ENCODE measurements at places on chromosomes 11 and 22. TPM values are rescaled to one million over a fixed set of nuclear protein-coding genes. Genes with fewer than 3 reads are reported as not detected.

ABCC8 gene
- 1.8 TPM for total RNA-seq

PHOX2A gene
- total RNA-seq = 1.2 TPM

GSTT2B gene
- not detected for total RNA-seq

ISX gene
- total RNA-seq = not detected

- no peaks in the 10 kb centered on the region for H3K36me3 ChIP-seq
- H3K4me3 ChIP-seq = no peak overlapping the region
- no peaks in the 10 kb centered on the region for H3K27me3 ChIP-seq
- H3K27ac ChIP-seq = no peak overlapping the region
These were observed 53.7 kb downstream of the ARHGEF12 start for GRCh38 chr11:120389693-120390584.

- no peak overlapping the region for H3K4me3 ChIP-seq
- no peak overlapping the region for H3K27ac ChIP-seq
- H3K27me3 ChIP-seq = no peaks in the 10 kb centered on the region
- no peaks in the 10 kb centered on the region for H3K36me3 ChIP-seq
- H3K4me1 ChIP-seq = peaks cover 43% of the 10 kb centered on the region
These were observed 15.9 kb downstream of the TRIM44 start for GRCh38 chr11:35678471-35678870.

DNA sequence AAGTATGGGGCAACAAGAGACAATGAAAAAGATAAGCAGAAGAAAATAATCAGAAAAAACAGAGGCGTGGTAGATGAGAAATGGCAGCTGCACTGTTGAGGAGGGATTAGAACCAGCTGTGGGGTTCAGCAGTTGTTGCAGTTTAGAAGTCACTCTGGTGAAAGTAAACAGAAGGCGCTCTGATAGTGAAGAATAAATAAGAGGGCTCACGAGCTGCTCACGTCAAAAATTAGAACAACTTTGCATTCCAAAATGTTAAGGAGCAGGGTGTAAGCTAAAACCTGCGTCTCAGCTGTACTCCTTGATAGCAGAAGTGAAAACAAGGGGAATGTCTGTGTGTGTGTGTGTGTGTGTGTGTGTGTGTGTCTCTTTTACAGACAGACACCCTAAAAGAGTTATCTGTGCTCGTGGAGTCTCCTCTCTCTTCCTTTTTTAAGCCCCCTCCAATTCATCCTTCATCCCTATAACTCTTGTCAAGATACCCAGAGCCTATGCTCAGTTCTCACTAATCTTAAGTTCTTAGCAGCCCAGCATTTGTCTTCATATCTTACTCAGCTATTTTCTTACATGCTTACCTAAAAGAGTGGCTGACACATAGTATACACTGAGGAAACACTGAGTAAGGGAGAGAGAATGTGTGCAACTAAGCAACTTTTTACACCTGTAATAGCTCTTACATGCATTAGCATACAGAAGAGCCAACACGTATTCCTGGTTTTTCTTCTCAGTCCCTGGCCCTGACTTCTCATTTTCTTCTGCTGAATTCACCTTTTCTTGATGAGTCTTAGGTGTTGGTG lies 8.9 kb downstream of the TTC17 start:
- H3K4me3 ChIP-seq = no peak overlapping the region
- peaks cover 3% of the 10 kb centered on the region for H3K36me3 ChIP-seq
- peaks cover 37% of the 10 kb centered on the region for H3K4me1 ChIP-seq
- no peak overlapping the region for H3K27ac ChIP-seq

- DNase-seq = peak; percentile 68
- H3K4me3 ChIP-seq = peak overlapping the region; percentile 71
- peak overlapping the region; percentile 40 for H3K27ac ChIP-seq
- peaks cover 75% of the 10 kb centered on the region for H3K4me1 ChIP-seq
These were observed 2.8 kb downstream of the GALNT18 start for GRCh38 chr11:11618973-11619435.

- peak overlapping the region; percentile 95 for H3K27ac ChIP-seq
- no peak for DNase-seq
- no peak overlapping the region for H3K4me3 ChIP-seq
These were observed 1.8 kb upstream of the CD82 start for GRCh38 chr11:44563711-44564110.

GRCh38 chr11:80621871-80622270 lies 1181.0 kb upstream of the TENM4 start:
- H3K27me3 ChIP-seq = no peaks in the 10 kb centered on the region
- no peaks in the 10 kb centered on the region for H3K36me3 ChIP-seq
- no peak overlapping the region for H3K4me3 ChIP-seq
- no peaks in the 10 kb centered on the region for H3K4me1 ChIP-seq
- H3K27ac ChIP-seq = no peak overlapping the region
- DNase-seq = no peak

DNA sequence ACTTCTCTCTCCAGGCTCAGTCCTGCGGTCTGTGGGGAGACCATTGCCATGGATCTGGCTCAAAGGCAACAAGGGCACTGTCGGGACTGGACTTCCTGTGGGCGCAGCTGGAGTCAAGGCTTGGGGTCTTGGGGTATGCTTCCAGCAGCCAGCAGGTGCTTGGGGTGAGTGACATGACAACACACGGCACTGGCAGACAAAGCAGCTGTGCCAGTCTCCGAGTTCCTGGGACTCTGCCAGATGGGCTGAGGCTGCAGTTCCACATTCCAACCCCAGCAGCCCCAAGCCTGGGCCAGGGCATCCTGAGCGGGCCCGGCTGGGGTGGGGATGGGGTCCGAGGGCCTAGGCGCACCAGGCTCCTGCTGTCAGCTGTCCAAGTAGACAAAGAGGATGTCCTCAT lies 12.3 kb downstream of the GUCD1 start:
- no peak overlapping the region for H3K4me3 ChIP-seq
- H3K27ac ChIP-seq = no peak overlapping the region
- H3K4me1 ChIP-seq = peaks cover 22% of the 10 kb centered on the region
- peaks cover 49% of the 10 kb centered on the region for H3K36me3 ChIP-seq
- DNase-seq = no peak

DNA sequence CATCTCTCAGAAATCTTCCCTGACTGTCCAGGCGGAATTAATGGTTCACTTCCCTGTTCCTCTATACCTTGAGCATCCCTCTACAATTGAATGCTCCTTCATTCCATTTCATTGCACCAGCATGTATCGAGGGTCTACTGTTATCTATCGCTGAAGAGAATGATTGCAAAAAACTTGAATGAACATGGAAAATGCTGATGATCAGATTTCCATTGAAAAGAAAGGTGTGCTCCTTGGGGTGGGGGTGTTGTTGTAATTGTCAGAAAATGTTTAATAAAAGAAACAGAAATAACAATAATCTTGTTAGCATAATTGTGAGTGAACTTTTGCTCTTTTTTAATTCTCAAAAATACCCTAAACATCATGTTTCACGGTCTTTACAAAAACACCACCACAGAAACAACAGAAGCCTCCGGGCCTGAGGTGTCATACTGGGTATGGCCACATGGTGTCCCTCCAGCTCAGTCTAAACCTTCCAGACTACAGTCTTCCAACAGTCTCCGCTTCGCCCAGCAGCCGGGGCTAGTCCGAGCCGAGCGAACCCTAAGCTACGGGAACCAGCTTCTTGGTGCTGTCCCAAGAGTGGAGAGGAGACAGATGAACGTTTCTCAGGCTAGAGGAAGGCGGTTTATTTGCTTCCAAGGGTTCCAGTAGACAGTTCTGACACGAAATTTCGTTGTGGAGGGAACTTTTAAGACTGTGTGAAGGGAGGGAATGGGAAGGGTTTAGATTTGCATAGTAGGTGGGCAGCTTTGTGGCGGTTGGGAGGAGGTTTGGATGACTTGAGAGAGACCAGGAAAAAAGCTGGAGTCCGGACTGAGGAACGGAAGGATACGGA lies 75.8 kb upstream of the ZBED5 start:
- peak overlapping the region; percentile 86 for H3K27ac ChIP-seq
- peak; percentile 97 for DNase-seq

DNA sequence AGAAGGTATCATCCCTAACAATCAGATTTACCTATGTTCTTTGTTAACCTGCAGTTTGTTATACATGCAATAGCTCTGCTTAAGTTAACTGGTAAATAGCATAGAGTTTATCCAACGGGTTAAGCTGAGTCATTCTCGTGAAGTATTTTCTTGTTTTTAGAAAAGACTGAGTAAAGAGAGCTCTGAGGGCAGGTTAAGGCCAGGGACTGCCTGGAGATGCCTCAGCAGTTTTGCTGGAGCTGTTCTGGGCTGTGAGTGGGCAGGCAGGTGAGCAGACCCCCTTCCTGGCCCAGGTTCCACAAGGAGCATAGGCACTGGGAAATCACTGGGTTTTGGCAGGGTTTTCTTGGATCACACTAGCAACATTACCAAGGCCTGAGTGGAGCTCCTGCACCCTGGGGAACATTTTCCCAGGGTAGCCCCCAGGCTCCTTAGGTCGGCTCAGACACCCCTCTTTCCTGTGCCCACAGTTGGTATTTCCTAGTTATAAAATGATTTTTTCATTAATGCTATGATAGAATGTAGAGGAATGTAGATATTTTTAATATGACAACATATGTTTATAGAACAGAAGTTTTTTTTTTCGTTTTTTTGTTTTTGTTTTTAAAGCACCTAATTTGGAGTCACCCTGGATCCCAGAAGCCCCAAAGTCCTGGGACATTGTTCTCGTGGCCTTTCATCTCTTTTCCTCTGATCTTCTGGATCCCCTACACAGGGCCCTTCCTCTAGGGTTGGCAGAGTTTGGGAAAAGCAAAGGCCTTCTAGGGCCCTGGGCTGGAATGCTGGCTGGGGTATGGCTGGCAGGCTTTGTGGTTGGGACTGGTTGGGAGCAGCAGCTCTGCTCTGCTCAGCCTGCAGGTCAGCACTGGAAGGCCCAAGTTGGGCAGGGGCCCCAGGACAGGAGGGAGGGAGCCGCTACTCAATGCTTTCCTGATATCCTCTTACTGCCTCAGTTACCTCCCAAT lies 26.7 kb downstream of the IRAG1 start:
- H3K4me1 ChIP-seq = peaks cover 100% of the 10 kb centered on the region
- DNase-seq = no peak
- H3K4me3 ChIP-seq = no peak overlapping the region
- H3K36me3 ChIP-seq = no peaks in the 10 kb centered on the region

DNA sequence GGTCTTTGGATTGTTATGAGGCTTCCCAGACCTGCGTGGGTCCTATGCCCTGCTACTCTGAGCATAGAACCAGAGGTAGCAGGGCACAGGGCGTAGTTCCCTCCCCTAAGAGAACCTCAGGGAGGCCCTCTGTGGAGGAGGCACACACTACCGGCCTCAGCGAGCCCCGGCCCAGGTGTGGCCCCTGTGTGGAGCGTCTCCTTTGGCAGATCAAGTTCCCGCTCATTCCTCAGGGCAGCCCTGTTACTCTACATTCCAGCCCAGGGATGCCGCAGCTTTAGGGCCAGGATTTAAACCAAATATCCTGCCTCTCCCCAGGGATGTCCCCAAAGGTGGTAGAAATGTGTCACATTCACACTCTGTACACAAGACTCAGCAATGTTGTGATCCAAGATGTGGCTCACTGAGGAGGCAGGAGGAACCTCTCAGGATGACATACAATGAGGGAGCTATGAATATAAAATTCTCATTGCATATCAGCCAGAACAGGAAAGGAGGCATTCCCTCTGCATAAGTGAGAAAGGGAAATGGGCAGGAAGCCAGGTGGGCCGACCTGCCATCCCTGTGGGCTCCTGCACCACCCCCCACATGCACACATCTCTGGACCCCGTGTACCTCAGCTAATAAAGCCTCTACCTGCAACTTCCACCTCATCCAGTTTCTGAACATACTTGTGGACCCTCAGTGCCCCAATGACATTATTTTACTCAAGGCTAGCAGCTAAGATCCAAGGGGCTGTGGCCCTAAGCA lies 131.9 kb upstream of the TEAD1 start:
- DNase-seq = peak; percentile 53
- H3K36me3 ChIP-seq = no peaks in the 10 kb centered on the region
- no peaks in the 10 kb centered on the region for H3K27me3 ChIP-seq
- no peak overlapping the region for H3K27ac ChIP-seq
- no peak overlapping the region for H3K4me3 ChIP-seq

- H3K36me3 ChIP-seq = peaks cover 31% of the 10 kb centered on the region
- H3K27ac ChIP-seq = peak overlapping the region; percentile 77
- peak overlapping the region; percentile 32 for H3K4me3 ChIP-seq
- DNase-seq = no peak
These were observed 6.2 kb downstream of the NAA40 start for GRCh38 chr11:63944987-63945386.

DNA sequence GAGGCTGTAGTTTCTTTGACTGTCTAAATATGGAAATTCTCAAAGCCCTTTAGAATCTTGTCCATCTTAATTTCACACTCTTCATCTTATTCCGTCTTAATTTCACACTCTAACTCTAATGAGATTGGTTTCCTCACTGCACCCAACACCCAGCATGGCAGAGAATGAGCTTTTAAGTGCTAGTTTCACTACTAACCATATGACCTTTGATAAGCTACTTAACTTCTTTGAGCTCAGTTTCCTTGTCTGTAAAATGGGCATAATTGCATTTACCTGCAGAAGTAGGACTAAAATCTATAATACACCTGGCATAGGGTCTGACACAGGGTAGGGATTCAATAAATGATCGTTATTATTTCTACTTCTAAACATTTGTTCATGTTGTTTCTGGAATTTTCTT lies 30.4 kb downstream of the TBCEL start:
- DNase-seq = no peak
- no peaks in the 10 kb centered on the region for H3K4me1 ChIP-seq
- no peak overlapping the region for H3K27ac ChIP-seq
- peaks cover 46% of the 10 kb centered on the region for H3K36me3 ChIP-seq
- H3K4me3 ChIP-seq = no peak overlapping the region

DNA sequence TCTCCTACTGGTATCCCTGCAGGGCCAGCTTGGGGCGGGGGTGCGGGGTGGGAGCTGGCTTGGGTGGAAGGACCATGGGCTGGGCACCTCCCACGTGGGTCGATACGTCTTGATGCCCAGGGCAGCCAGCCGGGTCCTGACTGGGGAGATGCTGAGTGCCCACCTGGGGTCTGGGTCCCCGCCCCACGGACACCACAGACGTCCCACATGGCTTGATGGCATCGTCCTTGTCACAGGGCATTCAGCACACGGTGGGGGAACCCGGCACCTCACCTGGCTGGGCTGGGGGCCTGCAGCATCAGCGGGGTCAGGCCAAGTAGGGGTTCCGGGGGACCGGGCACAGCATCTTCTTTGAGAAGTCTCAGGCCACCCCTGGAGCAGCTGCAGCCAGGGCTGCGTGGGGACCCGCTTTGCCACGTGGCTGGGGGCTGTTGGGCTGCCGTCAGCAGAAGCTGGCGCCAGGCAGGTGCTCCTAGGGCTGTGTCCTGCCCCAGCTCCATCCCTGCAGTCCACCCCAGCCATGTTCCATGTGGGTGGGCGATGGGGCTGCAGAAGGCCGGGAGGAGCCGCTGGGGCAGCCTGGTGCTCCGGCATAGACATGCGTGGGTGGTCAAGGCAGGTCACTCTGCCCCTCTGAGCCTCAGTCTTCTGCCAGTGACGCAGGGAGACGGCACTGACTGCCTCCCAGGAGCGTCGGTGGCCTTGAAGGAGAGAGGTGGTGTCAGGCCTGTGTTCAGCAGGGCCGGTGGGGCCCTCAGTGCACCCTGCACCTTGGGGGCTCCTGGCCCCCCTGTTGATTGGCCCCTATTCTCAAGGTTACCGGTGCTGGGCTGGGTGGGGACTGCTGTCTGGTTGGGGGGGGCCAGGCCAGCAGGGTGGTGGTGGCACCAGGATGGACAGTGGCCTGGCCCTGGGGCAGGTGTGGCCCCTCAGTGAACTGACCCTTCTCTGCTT lies 8.4 kb downstream of the SELENOO start:
- no peaks in the 10 kb centered on the region for H3K27me3 ChIP-seq
- peaks cover 78% of the 10 kb centered on the region for H3K36me3 ChIP-seq
- no peak overlapping the region for H3K27ac ChIP-seq
- DNase-seq = no peak
- peaks cover 43% of the 10 kb centered on the region for H3K4me1 ChIP-seq
- no peak overlapping the region for H3K4me3 ChIP-seq

All from esophagus muscularis mucosa (tissue), 4 donors.